Vagina (tissue), 2 donors: ENCODE measurements at places on chromosomes 16 and 17. TPM values are rescaled to one million over a fixed set of nuclear protein-coding genes. Genes with fewer than 3 reads are reported as not detected.

RRAD gene
- total RNA-seq = 49.1 TPM

GRCh38 chr17:34012709-34013375 is 242.2 kb upstream of the CCL2 start:
- H3K27ac ChIP-seq = no peak overlapping the region
- DNase-seq = no peak
- H3K4me1 ChIP-seq = peaks cover 6% of the 10 kb centered on the region
- H3K36me3 ChIP-seq = no peaks in the 10 kb centered on the region
- H3K4me3 ChIP-seq = no peak overlapping the region

DNA sequence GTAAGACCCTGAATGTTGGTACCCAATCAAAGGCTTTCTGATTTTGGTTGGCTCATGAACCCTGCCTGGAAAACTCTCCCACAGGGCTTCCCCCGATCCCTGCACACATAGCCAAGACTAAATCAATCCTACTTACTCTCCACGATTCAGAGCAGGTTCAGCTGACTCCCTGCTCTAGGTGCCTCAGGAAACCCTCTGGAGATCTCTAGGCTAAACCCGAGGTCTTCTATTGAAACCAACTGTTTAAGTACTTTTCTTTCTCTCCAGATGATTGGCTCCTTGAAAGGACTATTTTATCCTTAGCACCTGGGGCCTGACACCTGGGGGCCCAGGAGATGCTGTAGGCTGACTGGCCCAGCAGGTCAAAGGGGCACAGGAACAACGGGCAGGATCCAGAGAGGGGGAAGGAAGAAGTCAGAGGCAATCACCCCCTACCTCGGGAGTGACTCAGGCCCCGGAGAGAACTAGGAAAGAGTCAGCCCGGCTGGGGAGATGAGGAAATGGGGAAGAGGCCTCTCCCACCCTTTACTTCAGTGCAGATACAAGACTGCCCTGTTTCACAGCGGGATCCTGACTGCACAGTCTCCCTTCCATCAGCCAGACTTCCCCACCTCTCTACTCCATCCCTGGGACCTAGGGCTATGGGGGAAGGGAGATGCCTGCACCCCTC is 2.0 kb downstream of the TBC1D10B start:
- peaks cover 9% of the 10 kb centered on the region for H3K36me3 ChIP-seq
- H3K4me3 ChIP-seq = peak overlapping the region; percentile 92
- H3K4me1 ChIP-seq = peaks cover 56% of the 10 kb centered on the region

- H3K27ac ChIP-seq = no peak overlapping the region
- DNase-seq = no peak
- H3K36me3 ChIP-seq = peaks cover 8% of the 10 kb centered on the region
- H3K4me1 ChIP-seq = no peaks in the 10 kb centered on the region
These were observed 25.2 kb upstream of the SLC5A11 start for GRCh38 chr16:24820522-24820921.
